ENCODE measurements at places on chromosomes 5 and 9.

DNA sequence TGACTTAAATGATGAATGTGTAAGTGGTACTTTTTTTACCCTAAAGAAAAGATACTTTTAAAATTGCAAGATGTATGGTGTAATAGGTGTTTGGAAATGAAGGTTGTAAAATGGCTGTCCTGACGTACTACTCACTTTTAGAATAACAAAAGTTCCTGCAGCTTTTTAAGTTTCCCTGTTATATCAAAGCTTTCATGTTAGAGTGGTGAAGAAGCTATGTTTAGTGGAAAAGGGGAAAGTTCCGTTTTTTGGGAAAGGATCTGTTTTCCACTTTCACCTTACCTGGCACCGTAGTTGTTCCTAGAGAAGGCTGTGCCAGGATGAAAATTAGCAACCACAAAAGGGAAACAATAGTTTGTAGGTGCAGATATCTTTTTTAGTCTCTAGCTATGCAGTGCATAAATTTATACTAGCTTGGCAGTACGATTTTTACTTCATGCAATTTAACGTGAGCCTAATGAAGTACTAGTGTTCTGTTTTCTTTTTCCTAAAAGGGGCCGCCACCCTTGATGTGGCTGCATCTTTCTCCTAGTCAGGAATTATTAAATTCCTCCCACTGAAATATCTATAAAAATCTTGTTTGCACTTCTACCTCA, 1.3 kb downstream of the TNPO1 start:
- no peak for DNase-seq

DNA sequence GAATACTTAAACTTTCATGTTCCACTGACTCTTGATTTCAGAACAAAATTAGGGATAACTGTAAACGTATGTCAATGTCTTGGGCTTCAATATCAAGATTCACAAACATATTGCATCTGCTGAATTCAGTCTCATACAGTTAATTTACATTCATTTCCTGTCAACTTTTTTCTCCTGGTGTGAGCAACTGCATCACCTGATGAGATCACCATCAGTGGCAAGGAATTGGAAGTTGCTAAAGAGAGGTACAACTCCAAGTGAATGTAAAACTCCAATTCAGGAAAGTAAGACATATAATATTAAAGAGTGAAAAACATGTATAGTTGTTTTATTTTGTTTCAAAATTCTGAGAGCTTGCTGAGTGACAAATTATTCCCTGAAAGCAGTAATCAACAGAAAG, 1336.2 kb upstream of the C9orf72 start:
- DNase-seq = no peak

DNA sequence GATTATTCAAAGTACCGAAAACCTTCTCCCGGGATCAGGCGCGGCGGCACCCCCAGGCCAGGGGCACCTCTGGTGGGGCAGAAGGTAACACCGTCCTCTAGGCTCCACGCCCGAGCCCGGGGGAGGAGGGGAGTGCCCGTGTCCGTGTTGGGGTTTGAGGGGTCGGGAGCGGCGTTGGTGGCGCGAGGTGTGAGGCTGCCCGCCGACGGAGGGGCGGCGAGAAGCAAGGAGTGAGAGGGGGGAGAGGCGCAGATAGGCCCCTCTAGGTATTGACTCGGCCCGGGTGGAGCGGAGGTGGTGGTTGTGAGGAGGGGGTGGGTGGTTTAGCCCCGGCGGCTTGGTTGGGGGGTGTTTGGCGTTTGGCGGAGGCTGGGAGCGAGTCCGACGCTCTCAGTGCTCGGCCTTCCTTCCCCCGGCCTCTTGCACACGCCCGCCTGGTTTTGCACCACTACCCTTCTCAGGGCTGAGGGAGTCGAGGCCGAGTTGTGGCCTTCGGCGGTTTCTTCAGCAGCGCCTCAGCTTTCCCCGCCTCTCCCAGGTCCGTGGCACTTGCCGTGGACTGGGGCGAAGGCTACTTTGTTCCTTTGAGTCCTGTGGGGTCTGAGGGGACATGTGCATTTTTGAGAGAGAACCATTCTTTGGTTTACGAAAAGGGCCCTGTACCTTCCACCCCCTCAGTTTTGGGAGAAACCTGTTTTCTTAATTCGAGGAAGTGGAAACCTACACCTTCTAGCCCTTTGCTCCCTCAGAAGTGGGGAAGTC, 450 bp downstream of the GPBP1 start:
- DNase-seq = no peak

- no peak for DNase-seq
Measured at GRCh38 chr9:129769669-129770068, 16.8 kb upstream of the PTGES start.

DNA sequence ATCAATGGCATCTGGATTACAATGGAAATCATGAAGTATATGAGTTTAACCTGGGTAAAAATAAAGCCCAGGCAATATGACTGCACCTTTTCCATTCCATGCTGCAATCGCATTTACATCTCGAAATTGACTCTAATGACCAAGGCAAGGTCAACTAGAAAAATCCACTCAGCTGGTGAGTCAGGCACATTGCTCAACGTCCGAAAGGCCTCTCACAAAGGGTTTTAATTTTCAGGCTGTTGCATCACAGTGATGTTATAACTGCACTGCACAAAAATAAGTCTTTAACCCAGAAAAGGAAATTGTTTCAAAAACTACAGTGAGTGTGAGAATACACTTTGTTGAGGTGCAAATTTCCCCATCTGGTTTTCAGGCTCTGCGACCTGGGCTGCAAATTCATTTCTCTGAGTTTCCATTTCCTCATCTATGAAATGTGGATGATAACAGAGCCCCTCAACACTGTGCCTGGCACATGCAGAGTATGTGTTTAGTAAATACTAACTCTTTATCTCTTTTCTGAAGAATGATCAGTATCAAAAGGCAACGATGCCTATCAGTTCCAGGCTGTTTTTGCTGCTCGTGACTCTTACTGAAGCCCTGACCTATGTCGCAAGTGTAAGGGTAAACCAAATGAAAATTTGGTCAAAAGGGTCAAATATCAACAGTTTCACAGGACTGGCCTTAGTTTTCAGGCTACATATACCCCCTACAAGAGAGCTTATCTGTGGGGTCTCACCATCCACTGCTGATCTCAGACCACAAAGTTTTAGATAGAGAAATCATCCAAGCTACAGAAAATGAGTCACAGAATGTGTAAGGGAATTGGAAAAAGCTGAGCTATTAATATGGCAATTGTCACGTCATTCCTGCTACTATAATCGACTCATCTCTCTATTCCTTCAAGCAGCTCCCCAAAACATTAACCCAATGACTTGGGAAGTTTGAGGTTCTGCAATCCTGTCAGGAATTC, 4.1 kb downstream of the NFIL3 start:
- peak; percentile 86 for DNase-seq

DNA sequence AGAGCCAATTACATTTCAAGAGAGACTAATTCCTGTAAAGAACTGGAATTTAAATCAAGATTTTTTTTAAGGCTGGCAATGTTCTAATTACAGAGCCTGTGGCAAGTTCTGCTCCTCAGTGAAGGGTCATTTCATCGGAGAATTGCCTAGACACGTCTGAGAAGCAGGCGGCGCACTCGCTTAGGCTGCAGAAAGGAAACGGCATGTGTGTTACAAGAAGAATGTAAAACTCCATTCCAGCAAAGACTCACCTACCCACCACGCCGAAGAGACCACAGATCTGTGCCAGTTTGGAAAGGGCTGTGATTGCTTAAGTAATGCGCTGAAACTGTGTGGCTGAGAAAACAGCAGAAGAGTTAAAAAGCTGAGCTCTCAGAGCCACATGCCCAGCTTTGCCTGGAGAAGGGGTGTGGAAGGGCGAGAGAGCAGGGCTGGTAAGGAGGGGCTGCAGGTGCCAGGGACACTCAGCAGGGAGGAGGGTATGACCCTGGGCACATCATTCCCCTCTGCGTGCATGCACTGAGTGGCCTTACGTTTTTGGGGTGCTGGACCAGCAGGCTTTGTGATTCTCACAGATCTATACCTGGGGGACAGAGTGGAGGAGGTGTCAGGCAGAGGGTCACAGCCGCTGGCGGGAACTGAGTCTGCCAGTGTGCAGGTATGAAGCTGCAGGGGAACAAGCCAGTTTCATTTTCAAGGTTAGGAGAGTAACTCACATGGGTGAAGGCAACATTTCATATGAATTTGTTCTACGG, 17.8 kb upstream of the SLC25A51 start:
- no peak for DNase-seq

GRCh38 chr5:42894057-42894456, 82.4 kb upstream of the SELENOP start:
- no peak for DNase-seq

GRCh38 chr5:138951986-138952735, 77.0 kb upstream of the LRRTM2 start:
- no peak for DNase-seq

GRCh38 chr5:128630121-128630520, 92.1 kb upstream of the FBN2 start:
- no peak for DNase-seq

DNA sequence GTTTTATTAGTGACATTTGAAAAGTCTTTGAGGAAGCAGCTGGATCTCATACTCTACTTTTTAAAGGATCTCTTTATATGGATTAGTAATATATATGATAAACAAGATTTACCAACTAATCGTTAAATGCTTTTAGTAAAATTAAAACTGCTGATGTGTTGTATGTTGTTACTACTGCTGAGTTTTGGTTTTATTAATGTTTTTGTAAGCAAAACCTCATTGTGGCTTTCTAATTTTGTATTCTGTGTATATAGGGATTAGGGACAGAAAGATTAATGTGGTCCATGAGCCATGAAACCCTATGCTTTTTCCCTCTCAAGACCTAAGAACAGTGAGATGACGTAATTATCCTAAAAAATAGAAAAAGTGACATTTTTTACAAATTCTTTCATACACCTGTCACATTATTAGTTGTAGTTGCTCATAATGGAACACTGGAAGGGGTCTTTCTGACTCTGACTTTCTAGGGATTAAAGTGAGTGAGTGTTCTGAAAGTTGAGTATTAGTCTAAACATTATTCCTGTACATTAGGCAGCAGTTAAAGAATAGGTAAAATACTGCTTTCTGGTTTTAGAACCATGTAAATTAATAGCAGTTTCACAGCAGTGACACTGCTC, 85.9 kb downstream of the SLC12A2 start:
- no peak for DNase-seq

DNA sequence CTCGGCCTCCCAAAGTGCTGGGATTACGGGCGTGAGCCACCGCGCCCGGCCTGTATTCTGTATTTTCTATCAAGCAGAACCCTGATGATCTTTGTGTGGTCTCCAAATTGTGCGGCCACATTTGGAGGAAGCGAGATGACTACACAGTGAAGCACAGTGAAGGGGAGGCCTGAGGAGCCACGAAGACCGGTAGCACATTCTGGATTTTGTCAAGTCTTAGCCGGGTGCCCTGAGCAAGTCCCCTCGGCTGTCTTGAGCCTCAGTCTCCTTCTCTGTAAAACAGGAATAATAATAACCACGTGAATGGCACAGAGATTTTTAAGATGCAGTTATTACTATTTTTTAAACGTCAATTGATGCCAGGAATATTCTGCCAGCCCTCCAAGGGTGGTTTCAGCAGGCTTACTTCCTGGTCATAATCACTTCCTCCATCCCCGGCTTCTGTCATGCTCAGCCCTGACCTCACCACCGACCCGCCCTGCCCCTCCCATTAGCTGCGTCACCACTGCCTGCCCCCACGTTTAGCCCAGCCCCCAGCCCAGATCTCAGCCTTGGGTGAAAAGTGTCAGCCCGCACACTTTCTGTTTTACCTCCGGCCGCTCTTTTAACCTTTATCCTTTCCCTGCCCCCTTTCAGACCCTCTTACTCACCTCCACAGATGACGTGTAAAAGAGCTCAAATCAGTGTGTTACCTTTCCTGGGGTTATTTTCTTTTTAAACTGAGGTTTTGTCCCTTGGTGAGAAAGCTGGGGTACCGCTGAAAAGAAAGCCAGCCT, 27.0 kb upstream of the ERGIC1 start:
- DNase-seq = no peak

GRCh38 chr5:136129445-136129844, 3.2 kb upstream of the SMAD5 start:
- no peak for DNase-seq

DNA sequence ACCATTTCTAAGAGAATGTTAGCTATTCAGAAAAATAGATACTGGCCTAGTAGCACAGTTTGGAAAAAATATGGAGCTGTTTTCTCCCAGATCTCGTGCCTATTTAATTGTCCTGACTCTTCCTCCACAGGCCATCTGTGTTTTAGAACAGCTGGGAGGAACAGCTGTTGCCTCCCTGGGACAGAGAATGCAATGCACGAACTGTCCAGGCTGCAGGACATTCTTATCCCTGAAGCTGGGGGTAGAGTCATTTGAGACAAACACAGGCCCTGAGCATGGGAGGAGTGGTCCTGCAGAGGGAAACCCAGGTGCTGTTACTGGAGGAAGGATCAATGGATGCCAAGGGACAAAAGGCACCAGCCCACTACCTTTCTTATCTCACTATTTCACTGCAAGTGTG, 20.9 kb upstream of the SPARC start:
- no peak for DNase-seq

DNA sequence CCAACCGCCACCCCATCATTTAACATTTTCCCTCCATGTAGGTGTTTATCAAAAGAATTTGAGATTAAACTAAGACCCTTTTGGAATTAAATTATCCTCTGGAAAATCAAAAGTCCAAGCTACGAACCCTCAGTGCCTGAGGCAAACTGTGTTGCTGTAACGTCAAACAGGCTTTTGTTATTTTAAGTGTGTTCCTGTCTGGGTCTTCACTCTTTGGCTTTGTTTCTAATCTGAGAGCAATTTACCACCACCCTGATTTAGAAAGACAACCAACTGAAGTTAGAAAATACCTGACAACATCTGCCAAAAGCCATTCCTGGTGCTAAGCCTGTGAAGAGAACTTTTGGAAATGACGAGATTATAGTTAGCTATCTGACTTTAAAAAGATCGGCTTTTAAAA, 199.9 kb downstream of the DIRAS2 start:
- no peak for DNase-seq

DNA sequence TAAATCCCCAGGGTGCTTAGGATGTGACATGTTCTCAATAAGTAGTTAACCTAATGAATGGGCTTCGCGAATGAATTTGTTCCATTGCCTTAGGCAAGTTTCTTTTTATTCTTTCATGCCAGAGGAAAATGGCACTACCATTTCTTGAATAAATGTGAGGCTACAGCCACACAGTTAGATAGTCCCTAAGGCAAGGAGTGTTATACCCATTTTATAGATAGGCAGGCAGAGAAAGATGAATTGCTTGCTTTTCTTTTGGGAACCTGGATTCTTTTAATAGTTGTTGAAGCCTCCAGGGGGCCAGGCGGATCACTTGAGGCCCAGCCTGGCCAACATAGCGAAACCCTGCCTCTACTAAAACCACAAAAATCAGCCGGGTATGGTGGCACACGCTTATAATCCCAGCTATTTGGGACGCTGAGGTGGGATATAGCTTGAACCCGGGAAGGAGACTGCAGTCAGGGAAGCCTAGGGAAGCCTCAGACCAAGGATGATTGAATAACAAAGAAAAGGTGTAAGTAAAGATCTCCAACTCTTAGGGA, 943 bp downstream of the NOP16 start:
- DNase-seq = no peak
